ENCODE measurements at places on chromosomes 11 and 22.

- DNase-seq = no peak
Measured at GRCh38 chr11:102197670-102198139, 87.5 kb downstream of the YAP1 start.

GRCh38 chr11:30873924-30874610, 287.9 kb upstream of the MPPED2 start:
- no peak for DNase-seq

DNA sequence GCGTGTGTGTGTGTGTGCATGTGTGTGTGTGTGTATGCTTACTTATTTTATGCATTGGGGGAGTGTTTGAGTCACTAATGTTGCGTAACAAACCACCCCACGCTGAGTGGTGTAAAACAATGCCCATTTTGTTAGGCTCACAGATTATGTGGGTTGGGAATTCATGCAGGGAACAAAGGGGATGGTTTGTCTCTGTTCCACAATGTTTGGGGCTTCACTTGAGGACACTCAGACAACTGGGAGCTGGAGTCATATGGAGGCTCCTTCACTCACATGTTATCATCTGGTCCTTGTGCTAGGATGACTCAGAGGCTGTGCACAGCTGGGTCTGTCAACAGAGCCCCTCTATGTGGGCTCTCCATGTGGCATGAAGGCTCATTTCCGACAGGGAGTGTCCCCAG, 51.3 kb upstream of the LARGE1 start:
- DNase-seq = no peak

DNA sequence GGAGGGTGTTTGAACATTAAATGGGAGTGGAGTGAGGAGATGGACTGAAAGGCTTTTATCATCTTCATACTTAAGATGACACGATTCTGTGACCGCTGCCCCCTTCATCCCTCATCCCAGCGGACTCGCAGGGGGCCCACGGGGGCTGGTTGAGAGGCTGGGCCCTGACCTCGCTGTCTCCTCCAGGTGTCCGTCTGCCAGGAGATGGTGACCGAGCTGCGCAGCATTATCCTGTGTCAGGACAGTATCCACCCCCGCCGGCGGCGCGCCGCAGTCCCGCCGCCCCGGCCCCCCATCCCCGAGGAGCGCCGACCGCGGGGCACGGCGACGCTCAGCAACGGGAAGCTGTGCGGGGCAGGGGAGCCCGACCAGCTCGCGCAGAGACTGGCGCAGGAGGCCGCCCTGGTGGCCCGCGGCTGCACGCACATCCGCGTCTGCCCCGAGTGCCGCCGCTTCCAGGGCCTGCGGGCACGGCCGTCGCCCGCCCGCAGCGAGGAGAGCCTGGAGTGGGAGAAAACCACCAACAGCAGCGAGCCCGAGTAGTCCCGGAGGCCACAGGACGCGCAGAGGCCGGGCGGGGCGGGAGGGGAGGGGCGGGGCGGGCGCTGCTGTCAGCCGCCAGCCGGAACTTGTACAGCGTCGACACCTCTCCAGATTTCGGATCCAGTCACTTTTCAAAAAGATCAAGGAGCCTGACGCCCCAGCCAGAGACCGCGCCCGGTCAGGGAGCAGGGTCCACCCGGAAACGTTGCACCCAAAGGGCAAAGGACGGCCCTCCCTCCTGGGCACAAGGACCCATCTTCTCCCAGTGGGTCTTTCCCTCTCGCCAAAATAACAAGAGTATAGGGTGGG, 38.0 kb upstream of the TBCEL start:
- DNase-seq = peak; percentile 9

- no peak for DNase-seq
Measured at GRCh38 chr11:47222696-47223095, 7.9 kb downstream of the DDB2 start.

GRCh38 chr22:21829523-21829922, 37.9 kb downstream of the MAPK1 start:
- DNase-seq = no peak

GRCh38 chr11:59291228-59291627, 67.5 kb upstream of the OR5AN1 start:
- DNase-seq = no peak

DNA sequence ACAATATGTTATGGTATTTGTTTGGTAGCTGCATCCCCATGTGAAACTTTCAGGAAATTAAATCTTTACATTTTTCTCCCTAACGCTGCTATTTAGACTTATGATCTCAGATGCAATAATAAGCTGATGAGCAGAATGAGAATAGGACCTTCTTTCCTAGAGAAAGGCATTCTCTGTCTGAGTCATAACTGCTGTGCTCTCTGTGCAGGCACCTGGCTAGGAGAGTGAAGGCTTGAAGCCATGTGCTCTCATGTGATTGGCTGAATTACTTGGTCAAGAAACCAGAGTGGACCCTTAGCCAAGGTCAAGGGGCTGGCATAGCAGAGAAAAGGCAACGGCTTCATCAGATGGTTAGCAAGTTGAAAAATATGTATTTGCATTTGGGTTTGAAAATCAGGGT, 185.0 kb downstream of the ADAMTS15 start:
- no peak for DNase-seq

GRCh38 chr11:74035264-74035663, 26.4 kb upstream of the UCP3 start:
- no peak for DNase-seq

DNA sequence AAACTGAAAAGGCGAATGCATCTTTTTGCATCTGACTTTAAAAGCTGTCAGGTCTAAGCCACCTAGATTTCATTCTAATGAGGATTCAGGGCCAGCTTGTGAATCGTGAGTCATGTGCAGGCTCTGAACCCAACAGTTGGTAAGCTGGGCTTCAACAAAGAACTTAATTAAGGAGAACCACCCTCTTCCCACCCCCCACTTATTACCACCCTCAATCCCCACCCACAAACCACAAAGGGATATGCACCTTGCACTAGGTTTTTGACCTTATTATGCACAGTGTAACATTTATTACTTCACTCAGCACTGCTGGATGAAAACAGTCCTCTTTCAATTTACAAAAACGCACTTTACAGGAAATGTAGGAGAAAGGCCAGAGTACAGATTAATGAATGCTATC, 94.1 kb upstream of the LIN7C start:
- DNase-seq = no peak

DNA sequence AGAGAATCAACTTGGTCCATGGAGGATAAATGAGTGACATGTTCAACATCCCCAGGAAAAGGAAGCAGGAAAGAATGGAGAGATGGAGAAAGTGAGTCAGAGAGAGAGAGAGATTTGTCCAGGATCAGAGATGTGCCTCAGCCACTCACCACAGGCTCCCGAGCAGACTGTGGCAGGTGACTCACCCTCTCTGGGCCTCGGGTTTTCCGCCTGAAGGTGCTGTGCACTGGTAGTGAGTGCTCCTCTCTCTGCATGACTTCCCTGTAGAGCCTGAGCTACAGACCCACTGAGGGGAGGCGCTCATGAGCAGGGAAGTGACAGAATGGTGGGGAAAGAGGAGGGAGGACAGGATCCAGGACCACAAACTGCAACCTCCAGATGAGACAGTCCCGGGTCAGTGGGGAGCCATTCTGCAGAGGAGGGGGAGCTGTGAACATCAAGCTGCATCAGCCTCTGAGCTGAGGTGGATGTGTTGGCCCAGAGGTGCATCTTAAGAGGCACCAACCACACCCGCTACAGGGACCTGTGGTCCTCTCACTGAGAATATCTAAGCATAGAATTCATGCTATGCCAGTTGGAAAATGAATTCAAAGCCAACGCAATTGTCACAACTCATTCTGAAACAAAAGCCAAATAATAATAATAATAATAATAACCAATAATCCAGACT, 433.4 kb downstream of the BRD1 start:
- no peak for DNase-seq
